Daoy (cell line): ENCODE measurements at places on chromosomes 11 and 22.

DNA sequence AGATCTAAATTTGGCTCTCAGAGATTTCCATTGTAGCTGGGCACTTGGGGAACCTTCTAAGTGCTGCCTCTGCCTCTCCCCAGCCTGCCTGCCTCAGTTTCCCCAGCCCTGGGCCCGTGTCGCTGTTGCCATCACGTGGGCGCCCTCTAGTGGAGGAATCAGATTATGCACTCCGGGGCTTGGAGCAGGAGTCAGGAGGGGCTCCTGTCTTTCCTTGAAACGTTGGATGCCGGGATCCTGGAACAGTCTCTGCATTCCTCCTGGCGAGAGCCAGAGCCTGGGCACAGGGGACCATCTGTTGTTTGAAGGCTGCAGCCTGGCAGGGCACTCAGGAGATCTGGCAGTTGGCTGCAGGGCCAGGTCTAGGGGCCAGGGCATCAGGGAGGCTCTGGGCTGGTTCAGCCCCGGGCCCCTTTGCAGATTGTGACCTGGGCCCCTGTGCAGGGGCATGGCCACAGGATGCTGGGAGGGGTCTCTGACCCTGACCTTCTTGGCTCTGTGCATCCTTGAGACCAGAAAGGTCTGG, 71.6 kb downstream of the LRP5 start:
- DNase-seq, result peak; percentile 41

GRCh38 chr22:32643246-32643645, 158.3 kb upstream of the TIMP3 start:
- DNase-seq, result no peak

DNA sequence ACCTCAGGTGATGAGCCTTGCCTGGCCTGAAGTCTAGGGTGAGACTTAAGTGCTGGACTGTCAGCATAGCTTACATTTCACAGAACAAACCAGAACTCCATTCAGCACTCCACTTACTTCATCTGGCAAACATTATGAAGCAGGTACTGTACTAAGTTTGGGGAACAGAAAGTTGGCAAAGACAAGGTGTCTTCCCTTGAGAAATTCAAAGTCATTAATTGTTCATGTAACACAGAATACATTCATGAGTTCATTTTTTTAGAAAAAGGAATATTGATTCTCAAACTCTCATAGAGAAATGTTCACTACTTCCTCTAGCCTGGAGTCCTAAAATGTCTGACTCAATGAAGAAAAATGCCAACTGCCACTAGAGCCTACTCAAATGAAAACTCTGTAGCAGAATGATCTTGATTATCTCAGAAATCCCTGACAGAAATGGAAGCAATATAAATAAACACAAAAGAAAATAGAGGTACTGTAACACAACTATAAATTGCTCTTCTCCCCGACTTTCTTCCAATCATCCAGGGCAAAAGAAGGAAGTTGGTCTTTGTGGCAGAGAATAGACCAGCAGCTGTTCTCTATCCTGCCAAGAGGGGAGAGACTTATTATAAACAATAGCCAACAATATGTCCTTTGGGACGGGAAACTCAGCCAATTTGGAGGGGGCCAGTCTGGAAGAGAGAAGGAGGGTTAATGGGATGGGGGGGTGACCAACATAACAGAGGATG, 129.2 kb upstream of the MTMR2 start:
- no peak for DNase-seq

GRCh38 chr22:25545146-25545545, 19.3 kb upstream of the GRK3 start:
- no peak for DNase-seq

DNA sequence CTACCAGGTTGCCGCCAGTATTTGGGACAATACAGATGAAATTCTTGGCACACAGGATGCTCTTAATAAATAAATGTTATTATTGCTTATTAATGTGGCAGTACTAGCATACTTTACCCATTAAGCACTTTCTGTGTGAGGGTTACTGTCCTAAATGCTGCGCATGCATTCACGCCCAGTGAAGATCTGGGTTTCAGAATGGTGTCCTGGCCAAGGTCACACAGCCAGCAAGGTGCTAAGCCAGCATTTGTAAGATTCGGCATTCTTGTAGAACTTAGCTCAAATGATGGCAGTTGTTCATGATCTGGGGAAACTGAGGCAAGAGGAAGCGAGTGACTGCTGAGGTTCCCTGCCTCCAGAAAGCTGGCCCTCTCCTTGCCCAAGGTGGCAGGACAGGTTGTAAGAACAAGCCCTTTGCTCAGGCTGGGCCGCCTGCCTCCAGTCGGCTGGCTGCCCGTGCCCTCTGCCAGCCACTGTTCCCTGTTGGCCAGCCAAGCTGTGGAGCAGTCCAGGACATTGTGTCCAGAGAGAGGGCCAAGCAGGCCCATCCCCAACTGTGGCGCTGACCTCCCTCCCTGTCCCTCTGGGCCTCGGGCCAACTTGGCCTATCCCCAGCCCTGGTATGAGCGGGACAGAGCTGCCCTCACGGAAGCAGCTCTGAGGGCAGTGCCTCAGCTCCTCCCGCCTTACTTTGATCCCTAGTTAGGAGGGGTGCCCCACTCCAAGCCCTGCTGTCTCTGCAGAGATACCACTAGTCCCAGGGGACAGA, 28.8 kb downstream of the TOB2 start:
- no peak for DNase-seq

- DNase-seq, result no peak
Observed at GRCh38 chr11:87769661-87770060, 405.6 kb downstream of the RAB38 start.

DNA sequence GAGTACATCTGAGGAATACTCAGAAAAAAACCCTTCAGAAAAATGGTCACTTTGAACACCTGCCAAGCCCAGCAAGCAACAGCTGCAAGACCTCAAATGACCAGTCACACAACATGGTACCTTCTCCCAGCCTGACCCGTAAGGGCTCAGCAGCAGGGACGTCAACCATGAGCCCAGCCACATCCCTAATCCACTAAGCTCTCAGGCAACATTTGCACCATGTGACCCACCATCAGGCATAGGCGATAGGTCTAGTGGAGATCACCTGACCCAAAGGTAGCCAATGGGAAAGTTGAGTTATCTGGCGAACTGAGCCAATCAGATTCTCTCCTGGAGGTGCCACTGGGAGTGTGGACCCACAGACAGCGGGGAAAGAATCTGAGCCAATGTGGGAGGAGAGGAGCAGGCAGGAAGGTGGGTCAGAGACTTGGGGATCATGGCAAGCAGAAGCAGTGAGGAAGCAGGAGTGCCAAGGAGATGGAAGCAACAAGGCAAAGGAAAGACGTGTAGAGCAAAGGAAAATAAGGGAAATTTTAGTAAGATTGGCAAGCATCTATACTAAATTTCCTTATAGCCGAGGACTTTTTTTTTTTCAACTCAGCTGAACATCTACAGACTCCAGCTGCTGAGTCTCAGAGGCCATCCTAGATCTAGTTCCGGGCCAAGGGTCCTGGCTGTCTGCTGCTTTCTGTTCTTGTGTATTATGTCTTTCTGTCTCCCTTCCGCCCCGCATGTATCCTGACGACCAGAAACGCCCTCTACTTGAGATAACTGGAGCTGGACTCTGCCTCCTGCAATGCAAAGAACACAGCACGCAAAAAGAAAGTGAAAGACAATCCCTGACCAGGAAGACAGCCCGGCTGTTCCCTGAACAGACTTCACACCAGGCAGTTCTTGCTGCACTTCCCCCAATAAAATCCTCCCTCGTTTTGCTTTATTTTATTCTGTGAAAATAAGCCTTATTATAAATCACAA, 11.0 kb upstream of the PLAAT2 start:
- peak; percentile 79 for DNase-seq

DNA sequence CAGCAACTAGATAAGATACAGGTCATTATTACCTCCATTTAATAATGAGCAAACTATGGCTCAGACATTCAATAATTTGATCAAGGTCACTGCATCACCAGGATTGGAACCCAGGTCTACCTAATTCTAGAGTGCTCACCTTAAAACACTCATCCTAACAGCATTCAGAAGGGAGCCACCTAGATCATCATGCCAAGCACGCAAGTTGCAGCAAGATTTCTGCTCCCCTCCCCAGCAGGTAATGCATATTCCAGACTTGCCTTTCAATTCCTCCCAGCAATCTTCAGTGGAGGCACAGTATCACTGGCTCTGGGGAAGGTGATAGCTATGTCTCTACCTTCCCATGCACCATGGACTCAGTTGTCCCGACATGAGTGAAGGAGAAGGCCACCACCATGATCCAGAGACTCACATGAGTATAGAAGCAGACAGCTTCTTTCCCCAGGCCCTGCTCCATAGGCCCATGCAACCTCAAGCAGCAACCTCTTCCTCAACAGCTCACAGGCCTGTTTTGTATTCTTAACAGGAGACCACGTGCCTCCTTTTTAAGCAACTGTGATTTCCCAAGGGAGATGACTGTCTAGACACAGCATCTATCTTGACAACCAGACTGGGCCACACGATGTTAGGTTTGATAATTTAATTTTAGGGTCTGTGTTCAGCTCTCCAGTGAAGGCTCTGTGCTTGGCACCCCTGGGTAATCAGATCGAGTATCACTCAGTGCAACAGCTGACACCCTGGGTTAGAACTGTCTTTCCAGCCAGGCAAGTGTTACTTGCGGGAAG, 36.4 kb downstream of the RAB30 start:
- no peak for DNase-seq

DNA sequence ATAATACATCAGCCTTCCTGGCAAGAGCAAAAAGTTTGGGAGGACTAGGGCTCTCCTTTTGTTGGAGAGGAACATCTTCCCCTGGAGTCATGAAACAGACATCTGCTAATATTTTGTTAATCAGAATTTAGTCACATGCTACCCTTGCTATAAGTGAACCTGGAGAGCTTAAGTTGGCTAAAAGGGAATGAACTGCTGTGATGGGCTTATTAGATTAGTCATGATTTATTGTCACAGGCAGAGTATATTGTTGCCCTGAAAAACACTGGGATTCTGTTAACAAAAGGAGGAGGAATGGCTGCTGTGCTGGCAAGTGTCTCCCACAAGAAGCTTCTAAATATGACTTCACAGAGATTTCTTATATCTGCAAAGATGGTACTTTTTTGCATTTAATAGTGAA, 16.0 kb downstream of the TCP11L1 start:
- DNase-seq, result no peak

DNA sequence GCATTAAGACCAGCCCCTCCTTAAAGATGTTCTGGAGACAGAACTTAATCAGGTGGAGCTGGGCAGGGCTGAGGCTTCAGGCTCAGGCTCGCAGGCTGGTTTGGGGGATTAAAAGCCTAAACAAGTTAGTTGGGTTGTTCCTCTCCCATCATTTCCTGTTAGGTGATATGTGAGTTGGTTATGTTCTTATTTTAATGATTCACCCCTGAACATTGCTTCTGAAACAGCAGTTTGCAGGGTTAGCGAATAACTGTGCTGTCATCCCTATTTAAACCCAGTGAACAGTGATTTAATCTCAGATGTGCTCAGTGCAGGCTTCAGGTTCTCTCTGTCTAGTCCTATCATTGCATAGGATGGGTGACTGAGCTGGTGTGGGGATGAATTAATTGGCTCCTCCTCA, 47.4 kb upstream of the BIRC3 start:
- DNase-seq, result peak; percentile 36

GRCh38 chr22:50213263-50213662, 12.5 kb downstream of the SELENOO start:
- DNase-seq, result no peak

DNA sequence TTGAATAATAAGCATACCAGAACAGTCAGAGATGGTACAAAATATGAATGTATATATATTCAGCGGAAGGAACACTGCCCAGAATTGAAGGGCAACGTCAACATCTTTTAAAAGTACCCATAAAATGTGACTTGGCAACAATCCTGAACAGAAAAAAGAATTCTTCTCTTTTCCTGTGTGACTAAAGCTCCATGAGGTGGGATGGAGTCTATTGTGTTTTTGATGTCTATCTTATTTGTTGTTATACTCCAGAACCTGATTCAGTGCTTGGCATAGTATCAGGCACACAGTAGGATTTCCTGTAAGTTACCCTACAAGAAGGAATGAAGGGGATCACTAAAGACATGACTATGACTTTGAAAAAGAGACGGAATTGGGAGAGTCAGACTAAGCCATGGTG, 10.3 kb downstream of the LDLRAD3 start:
- DNase-seq, result no peak

- peak; percentile 72 for DNase-seq
Observed at GRCh38 chr11:69157156-69157821, 1.6 kb downstream of the SMIM38 start.

DNA sequence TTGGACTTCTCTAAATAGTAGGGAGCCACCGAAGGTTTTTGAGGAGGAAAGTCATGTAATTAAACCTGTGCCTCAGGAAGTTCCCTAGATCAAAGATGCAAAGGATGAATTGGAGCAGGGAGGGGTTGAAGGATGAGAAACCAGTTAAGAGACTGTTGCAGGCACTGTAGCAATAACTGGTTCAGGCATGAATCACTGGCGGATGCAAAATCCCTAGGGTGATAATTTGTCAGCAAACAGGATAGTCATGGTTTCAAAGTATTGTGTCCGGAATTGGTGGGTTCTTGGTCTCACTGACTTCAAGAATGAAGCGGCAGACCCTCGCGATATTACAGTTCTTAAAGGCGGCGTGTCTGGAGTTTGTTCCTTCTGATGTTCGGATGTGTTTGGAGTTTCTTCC, 19.9 kb downstream of the TRIOBP start:
- DNase-seq, result peak; percentile 28

- no peak for DNase-seq
Observed at GRCh38 chr22:45526768-45527360, 24.2 kb downstream of the FBLN1 start.

- DNase-seq, result peak; percentile 71
Observed at GRCh38 chr22:30005213-30005857, 74.9 kb upstream of the HORMAD2 start.

DNA sequence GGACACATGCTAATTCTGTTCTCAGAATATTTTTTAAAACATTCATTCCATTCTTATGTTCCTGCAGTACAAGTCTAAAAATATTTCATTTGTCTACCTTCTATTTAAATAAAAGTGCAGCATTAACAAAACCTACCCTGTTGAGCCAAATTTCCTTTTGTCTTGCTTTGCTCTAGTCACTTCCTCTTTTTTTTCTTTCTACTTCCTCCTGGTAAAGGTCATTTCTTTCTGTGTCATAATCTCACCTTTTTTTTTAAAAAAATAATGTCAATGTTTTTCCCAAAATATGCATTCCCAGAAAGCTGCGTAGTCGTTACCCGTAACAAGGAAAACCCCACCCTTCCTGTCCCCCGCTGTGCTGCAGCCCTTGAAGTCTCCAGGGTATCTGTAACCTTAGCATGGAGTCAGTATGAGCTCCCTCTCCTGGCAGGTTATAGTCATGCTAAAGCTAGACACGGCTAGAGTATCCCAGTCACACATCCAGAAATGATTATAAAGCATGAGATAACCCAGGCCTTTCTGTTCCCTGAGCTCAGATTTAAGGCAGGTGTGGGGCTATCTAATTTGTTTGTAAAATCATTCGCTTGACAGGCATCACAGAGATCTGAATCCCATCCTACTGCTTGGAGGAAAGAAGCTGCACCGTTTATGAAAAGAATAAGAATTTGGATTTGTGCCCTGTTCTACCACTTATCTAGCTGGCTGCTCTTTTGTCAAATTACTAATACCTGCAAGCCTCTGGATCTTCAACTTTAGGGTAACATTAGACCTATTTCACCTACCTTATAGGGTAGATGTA, 51.1 kb upstream of the EED start:
- peak; percentile 84 for DNase-seq
